Prostate gland (tissue), 2 donors: ENCODE measurements at places on chromosomes 1 and 21. TPM values are rescaled to one million over a fixed set of nuclear protein-coding genes. Genes with fewer than 3 reads are reported as not detected.
A peak's percentile ranks its signal among the peaks of the same experiment; 100 is the strongest.

Gene GSTM5
- 4.2 TPM for total RNA-seq

Gene EXO1
- total RNA-seq: 0.36 TPM

Gene LRRC53
- total RNA-seq: not detected

Gene TMPRSS3
- 0.27 TPM for total RNA-seq

Gene HTR1D
- 0.28 TPM for total RNA-seq

Gene CATSPERE
- 0.32 TPM for total RNA-seq

- no peaks in the 10 kb centered on the region for H3K27me3 ChIP-seq
- no peaks in the 10 kb centered on the region for H3K36me3 ChIP-seq
- no peak overlapping the region for H3K27ac ChIP-seq
- H3K4me1 ChIP-seq: no peaks in the 10 kb centered on the region
- no peak overlapping the region for H3K4me3 ChIP-seq
These were observed 43.6 kb upstream of the ETV3 start for GRCh38 chr1:157181790-157182189.

DNA sequence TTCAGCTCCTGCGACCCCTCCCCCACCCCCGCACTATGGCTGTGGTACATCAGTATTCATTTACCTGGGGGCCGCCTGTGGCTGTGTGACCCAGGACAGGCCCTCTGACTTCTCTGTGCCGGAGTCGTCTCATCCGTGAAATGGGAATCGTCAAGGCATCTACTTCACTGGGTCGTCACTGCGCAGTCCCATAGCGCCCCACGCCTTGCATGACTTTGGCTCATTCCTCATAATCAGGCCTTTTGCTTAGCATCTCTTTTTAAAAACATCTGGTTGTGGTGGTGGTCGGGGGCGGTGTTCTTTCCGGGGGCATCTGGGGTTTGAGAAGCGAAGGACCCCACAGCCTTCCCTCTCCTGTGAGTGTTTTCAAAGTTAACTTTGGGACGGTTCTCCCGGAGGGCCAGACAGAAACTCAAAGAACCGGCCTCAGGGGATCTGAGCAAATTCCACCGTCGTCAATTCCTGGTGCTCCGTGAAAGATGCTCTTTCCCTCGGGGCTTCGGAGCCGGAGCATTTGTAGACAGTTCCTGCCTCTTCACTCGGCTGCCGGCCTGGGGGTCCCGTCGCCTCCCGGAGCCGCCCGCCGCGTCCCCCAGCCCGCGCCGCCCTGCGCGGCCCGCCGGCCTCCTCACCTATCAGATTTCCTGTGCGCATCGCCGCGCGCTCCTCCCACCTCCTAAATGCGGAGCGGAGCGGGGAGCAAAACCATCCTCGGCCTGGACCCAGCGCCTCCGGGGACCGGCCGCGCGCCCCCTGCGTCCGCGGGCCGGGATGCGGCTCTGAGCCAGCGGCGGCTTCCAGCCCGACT lies at the start of gene B3GALT5:
B3GALT5 (plus strand) TSS at position 708 of the 808 bp plus-strand sequence. CDS start 47,620 bp downstream, outside the sequence.
- H3K4me1 ChIP-seq: no peaks in the 10 kb centered on the region
- peaks cover 6% of the 10 kb centered on the region for H3K27me3 ChIP-seq
- no peak within 1 kb of the TSS for H3K27ac ChIP-seq
- DNase-seq: no peak

DNA sequence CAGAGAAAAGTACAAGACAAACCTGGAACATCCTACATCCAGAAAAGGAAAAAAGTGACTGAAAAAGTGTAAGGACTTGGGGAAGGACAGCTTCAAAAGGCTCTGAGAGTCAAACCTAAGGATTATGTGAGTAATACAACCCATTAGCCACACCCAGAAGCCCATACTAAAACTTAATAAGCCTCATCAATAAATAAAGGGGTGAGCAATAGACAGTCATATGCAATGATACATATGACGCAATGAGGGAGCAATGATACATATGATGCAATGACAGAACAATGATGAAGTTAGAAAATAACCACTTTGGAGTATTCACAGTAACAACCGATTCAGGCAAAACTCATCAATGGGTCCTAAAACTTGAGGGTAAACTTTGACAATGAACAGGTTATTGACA lies 50.1 kb downstream of the BRWD1 start:
- no peaks in the 10 kb centered on the region for H3K36me3 ChIP-seq
- no peaks in the 10 kb centered on the region for H3K4me1 ChIP-seq
- no peak for DNase-seq
- no peaks in the 10 kb centered on the region for H3K27me3 ChIP-seq
- H3K27ac ChIP-seq: no peak overlapping the region

DNA sequence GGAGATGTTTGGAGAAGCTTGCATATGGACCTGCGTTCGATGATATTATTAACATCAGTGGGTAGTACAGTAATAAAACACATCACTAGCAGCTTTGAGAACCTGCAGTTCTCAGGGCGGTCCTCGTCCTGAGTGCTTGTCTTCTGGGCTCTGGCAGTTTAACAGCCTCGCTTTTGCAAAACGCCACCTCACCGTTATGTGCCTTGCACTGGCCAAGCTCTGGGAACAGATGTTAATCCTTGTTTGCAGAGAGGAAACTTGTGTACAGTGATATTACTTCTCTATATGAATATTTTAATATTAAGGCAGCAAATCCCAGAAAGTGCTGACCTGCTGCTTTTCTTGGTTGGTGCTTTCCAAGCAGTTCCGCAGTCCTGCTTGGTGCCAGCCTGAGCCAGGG lies 167.4 kb upstream of the TMEM51 start:
- no peaks in the 10 kb centered on the region for H3K36me3 ChIP-seq
- H3K27me3 ChIP-seq: no peaks in the 10 kb centered on the region
- H3K4me1 ChIP-seq: no peaks in the 10 kb centered on the region
- H3K27ac ChIP-seq: no peak overlapping the region
- no peak overlapping the region for H3K4me3 ChIP-seq

GRCh38 chr1:156162430-156163037 lies 9.1 kb downstream of the SEMA4A start:
- H3K4me1 ChIP-seq: no peaks in the 10 kb centered on the region
- no peaks in the 10 kb centered on the region for H3K36me3 ChIP-seq
- H3K4me3 ChIP-seq: no peak overlapping the region
- no peak overlapping the region for H3K27ac ChIP-seq

GRCh38 chr1:183918589-183918988 lies 113.7 kb downstream of the RGL1 start:
- DNase-seq: no peak
- H3K27ac ChIP-seq: no peak overlapping the region
- no peaks in the 10 kb centered on the region for H3K27me3 ChIP-seq
- H3K36me3 ChIP-seq: peaks cover 7% of the 10 kb centered on the region
- peaks cover 4% of the 10 kb centered on the region for H3K4me1 ChIP-seq
- H3K4me3 ChIP-seq: no peak overlapping the region

DNA sequence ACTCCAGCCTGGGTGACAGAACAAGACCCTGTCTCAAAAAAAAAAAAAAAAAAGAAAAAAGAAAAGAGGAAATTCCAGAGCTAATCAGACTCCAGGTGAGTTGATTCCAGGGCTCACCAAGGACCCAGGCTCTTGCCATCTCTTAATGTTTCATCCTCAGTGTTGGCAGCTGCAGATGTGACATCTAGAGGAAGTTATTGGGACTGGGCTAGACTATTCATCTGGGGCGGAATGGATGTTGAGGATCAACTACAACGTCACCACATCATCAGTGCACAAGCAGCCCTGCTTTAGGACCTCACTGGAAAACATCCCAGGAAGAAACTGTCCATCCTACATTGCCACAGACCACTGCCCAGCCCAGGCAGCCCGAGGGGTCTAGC lies 28.6 kb upstream of the PARP1 start:
- no peaks in the 10 kb centered on the region for H3K36me3 ChIP-seq
- H3K27me3 ChIP-seq: no peaks in the 10 kb centered on the region
- H3K4me1 ChIP-seq: no peaks in the 10 kb centered on the region
- no peak overlapping the region for H3K27ac ChIP-seq

GRCh38 chr1:90837420-90837819 lies 120.3 kb upstream of the BARHL2 start:
- no peak overlapping the region for H3K27ac ChIP-seq
- H3K27me3 ChIP-seq: peaks cover 25% of the 10 kb centered on the region
- no peak for DNase-seq
- H3K4me1 ChIP-seq: peaks cover 2% of the 10 kb centered on the region
- H3K4me3 ChIP-seq: no peak overlapping the region
- H3K36me3 ChIP-seq: no peaks in the 10 kb centered on the region

GRCh38 chr1:85062425-85063026 lies 14.2 kb upstream of the MCOLN3 start:
- peak overlapping the region; percentile 34 for H3K4me3 ChIP-seq
- H3K27me3 ChIP-seq: no peaks in the 10 kb centered on the region
- no peak for DNase-seq
- H3K36me3 ChIP-seq: no peaks in the 10 kb centered on the region
- peaks cover 3% of the 10 kb centered on the region for H3K4me1 ChIP-seq

- H3K27ac ChIP-seq: no peak overlapping the region
- H3K27me3 ChIP-seq: no peaks in the 10 kb centered on the region
- no peak overlapping the region for H3K4me3 ChIP-seq
- no peak for DNase-seq
These were observed 84.1 kb downstream of the GPR88 start for GRCh38 chr1:100622037-100622436.

DNA sequence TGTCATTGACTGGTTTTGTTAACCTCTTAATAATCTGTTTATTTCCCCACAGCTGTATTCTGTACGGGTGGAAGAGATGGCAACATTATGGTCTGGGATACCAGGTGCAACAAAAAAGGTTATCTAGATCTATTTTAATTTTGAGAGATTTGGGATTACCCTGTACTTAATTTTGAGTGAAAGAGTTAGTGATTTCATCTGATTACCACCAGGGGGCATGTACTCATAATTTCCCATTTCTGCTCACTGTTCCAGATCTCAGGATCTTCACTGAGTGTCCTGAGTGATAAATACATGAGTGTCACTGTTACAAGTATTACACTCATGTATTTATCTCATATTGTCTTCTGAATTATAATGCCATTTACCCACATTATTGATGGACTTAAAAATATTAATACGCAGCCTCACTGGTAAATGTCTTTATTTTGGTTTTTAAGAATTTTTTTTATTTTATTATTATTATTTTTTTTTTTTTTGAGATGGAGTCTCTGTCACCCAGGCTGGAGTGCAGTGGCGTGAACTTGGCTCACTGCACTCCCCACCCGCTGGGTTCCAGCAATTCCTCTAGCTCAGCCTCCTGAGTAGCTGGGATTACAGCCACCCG lies 27.4 kb downstream of the DTL start:
- H3K4me3 ChIP-seq: no peak overlapping the region
- no peaks in the 10 kb centered on the region for H3K27me3 ChIP-seq
- no peak for DNase-seq
- H3K27ac ChIP-seq: no peak overlapping the region
- no peaks in the 10 kb centered on the region for H3K36me3 ChIP-seq
- H3K4me1 ChIP-seq: no peaks in the 10 kb centered on the region

DNA sequence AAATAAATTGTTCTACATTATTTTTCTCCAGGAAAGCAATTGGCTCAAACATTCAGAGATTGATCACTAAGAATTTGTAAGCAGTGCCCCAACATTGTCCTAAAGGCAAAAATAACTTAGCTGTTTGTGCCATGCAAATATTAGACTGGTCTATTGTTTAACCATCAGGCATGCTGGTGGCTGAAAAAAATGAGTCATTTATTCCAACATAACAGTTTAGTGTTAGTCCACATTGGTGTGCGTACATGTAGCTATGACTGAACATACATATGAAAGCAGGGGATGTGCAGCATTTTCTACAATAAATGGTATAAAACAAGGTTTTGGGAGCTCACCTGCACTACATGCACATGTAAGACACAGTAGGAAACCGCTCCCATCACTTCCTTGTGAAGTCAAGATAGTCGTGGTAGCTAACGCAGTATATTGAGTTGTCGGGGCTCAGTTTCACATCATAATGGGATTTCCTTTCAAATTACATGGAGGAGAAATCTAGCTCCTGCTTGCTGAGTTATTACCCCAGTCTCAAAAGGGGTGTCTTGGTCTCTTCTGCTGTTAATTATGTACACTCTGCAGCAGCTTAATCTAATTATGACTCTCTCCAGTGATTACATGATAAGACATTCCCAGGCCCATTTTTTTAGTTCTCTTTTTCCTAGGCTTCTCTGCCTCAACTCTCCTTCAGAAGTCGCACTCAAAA lies 199.4 kb downstream of the LYPLAL1 start:
- no peak overlapping the region for H3K4me3 ChIP-seq
- no peak for DNase-seq
- H3K27ac ChIP-seq: no peak overlapping the region

DNA sequence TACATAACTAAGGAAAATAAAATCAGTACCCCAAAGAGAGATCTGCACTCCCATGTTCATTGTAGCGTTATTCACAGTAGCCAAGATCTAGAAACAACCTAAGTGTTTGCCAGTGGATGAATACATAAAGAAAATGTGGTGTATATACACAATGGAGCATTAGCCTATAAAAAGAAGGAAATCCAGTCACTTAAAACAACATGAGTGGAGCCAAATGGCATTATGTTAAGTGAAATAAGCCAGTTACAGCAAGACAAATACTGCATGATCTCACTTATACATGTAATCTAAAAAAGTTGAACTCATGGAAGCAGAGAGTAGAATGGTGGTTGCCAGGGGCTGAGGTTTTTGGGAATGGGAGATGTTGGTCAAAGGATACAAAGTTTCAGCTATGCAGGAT lies 508.3 kb upstream of the B3GALT2 start:
- no peak overlapping the region for H3K4me3 ChIP-seq
- H3K27me3 ChIP-seq: no peaks in the 10 kb centered on the region
- DNase-seq: no peak
- no peaks in the 10 kb centered on the region for H3K4me1 ChIP-seq
- H3K27ac ChIP-seq: no peak overlapping the region

DNA sequence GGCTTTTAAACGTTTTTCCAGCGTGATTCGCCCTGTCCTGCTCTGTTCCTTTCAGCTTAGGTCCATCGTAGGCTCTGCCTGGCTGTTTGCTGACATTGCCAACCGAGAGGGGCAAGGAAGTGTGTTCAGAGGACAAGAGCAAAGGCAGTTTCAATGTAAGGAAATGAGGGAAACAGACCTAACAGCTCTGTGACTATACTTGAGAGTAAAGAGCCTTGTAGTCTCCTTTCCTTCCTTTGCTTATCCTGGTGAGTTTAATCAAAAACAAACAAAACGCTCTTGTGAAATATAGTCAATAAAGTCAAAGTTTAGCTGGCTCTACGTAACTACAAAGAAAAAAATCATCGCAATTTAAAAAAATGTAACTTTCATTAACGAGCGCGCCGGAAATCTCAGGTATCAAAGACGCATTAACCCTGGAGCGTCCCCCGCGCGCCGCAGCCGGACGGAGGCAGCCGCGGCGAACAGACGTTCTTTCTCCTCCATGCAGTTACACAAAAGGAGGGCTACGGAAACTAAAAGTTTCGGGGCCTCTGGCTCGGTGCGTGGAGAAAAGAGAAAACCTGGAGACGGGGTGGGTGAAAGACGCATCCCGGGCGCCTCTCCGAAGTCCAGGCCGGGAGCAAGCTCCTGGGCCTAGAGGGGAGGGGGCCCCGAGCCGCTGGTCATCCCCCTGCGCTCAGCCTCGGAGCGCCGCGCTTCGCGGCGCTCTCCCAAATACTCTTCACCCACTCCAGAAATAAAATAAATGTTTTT lies 617 bp upstream of the ADGRL2 start:
- H3K27me3 ChIP-seq: no peaks in the 10 kb centered on the region
- no peaks in the 10 kb centered on the region for H3K36me3 ChIP-seq
- H3K4me1 ChIP-seq: no peaks in the 10 kb centered on the region
- peak overlapping the region; percentile 98 for H3K27ac ChIP-seq
- DNase-seq: peak; percentile 64
